HFFc6 (cell line): ENCODE measurements at places on chromosomes 4 and X. TPM values are rescaled to one million over a fixed set of nuclear protein-coding genes. Genes with fewer than 3 reads are reported as not detected.

DNA sequence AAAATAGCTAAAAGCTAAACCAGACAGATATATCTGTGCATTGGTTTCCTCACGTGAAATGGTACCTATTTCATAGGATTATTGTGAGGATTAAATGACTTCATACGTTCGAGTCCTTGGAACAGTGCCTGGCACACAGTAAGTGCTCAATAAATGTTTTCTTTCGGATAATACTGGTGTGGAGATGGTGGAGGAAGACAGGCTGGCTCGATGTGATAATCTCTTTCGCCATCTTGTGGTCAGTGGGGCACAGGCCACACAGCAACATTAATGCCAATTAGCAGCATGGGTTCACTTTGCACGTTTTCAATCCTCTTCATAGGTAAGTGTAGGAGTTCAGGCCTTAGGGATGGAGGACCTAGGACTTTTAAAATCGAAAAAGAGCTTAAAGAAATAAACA lies 9.3 kb downstream of the PAGE4 start:
- no peak overlapping the region for H3K27ac ChIP-seq
- peak; percentile 0 for DNase-seq

- H3K4me1 ChIP-seq, result peaks cover 38% of the 10 kb centered on the region
- no peak for DNase-seq
- no peak overlapping the region for H3K4me3 ChIP-seq
- no peak overlapping the region; the same call in 1 of the 2 replicates for H3K27ac ChIP-seq
- no peaks in the 10 kb centered on the region for H3K36me3 ChIP-seq
- peaks cover 2% of the 10 kb centered on the region for H3K27me3 ChIP-seq
Measured at GRCh38 chr4:183402771-183403170, 41.7 kb upstream of the CDKN2AIP start.

GRCh38 chr4:60847614-60848013 lies 352.5 kb upstream of the ADGRL3 start:
- no peaks in the 10 kb centered on the region for H3K36me3 ChIP-seq
- no peak overlapping the region for H3K27ac ChIP-seq
- H3K27me3 ChIP-seq, result peaks cover 2% of the 10 kb centered on the region; the same call in 1 of the 2 replicates
- no peak for DNase-seq
- H3K4me3 ChIP-seq, result no peak overlapping the region

The GYPE gene
- 0.96 to 1.7 TPM (median 1.2 TPM) in 3 replicates for total RNA-seq

GRCh38 chr4:39526765-39527295 lies 409 bp downstream of the UGDH start:
- H3K27me3 ChIP-seq, result peaks cover 5% of the 10 kb centered on the region
- DNase-seq, result no peak
- H3K4me1 ChIP-seq, result peaks cover 42% of the 10 kb centered on the region
- peak overlapping the region; percentile 94 for H3K4me3 ChIP-seq
